ENCODE measurements at places on chromosomes 7 and 10.

GRCh38 chr10:131759347-131759746 is 141.5 kb upstream of the PPP2R2D start:
- no peak for DNase-seq

- DNase-seq, result no peak
Measured at GRCh38 chr7:33757563-33758165, 147.7 kb upstream of the BMPER start.

DNA sequence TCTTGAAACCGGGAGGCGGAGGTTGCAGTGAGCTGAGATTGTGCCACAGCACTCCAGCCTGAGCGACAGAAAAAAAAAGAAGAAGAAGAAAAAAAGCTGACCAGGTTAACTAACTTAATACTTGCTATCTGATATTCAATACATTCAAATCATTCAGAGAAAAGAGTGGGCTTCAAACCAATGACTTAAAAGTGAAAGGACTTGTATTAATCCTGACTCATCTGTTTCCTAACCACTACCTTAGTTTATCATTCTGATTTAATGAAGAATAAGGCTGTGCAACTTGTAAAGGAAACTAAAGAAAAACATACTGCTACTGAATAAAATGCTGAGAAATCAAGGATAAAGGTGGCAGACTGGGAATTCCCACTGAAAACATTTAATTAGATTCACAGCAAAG is 128.4 kb downstream of the NRBF2 start:
- DNase-seq, result no peak

- DNase-seq, result no peak
Measured at GRCh38 chr7:152571068-152571467, 104.9 kb downstream of the XRCC2 start.

DNA sequence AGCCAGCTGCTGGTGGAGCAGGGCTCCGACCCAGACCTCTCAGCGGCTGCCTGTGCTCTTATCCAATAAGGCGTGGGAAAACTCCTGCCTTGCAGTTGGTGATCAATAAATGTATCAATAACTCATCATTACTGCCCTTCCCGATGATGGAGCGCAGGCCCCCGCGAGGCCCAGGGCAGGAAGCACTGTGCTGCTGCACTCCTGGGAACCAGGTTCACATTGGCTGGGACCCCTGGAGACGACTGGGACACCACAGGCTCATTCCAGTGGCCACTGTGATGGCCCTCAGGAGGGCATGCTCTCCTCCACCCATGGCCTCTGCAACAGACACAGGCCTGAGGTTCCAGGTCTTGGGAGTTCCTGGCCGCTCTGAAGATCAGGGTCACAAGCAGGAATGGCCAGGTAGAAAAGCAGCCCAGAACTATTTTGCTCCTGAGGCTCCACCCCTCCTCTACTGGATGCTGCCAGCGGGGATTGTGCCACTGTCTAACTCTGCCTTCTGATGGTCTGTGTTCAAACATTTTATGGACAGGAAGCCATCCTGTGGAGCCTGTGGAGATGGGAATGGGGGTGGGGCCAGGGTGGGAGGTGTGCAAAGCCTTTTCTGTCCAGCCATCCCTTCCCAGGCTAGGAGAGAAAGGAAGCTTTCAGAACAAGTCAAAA is 287.4 kb upstream of the ZMIZ1 start:
- DNase-seq, result no peak

- DNase-seq, result no peak
Measured at GRCh38 chr10:96500519-96500918, 13.2 kb downstream of the TLL2 start.

- DNase-seq, result no peak
Measured at GRCh38 chr10:97385565-97385964, 15.6 kb downstream of the RRP12 start.

GRCh38 chr10:42985436-42986316 is 91.2 kb upstream of the RET start:
- no peak for DNase-seq

Measured in activated T-cell treated with anti-CD3 and anti-CD28 coated beads, Interleukin-2, amount 50 U/mL, for 1 hour (primary cell).